Stimulated activated CD4-positive, alpha-beta T cell treated with anti-CD3 and anti-CD28 coated beads, Interleukin-2, amount 100 ng/mL, for 24 hours (primary cell): ENCODE measurements at places on chromosomes 11 and 22.

DNA sequence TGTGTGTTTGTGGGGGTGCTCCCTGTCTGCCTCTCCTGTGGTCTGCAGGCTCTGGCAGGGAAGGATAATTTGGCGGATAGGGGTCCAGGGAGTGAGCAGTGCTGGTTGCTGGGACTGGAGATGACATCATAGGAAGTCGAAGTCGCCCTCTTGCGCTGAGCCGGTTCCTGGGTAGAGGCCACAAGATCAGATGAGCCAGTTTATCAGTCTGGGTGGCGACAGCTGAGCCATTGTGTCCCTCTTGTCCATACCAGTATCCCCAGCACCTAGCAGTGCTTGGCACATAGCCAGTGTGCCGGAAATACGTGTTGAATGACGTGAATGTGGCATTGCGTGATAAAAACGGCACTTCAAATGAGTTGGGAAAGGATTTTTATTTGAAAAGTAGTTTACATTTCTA, 9.8 kb downstream of the APOL5 start:
- DNase-seq: no peak

- DNase-seq: no peak
Observed at GRCh38 chr11:110169738-110170137, 76.5 kb downstream of the ZC3H12C start.

DNA sequence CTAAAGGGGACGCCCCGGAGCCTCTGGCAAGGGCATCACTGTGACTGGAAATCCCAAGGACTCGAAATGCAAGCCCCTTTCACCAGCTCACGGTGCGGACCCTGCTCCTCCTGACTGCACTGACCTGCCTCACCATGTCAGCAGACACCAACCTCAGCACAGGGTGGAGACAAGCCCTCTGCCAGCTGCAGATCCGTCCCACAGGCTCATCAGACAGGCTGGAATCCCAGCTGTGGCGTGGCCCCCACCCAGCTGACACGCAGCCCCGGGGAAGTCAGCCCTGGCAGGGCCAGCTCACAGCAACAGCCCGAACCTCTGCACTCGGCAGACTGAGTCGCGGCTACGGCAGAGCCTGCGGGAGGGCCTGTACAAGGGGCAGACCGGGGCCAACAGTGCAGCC, 36.8 kb downstream of the BRD1 start:
- no peak for DNase-seq

DNA sequence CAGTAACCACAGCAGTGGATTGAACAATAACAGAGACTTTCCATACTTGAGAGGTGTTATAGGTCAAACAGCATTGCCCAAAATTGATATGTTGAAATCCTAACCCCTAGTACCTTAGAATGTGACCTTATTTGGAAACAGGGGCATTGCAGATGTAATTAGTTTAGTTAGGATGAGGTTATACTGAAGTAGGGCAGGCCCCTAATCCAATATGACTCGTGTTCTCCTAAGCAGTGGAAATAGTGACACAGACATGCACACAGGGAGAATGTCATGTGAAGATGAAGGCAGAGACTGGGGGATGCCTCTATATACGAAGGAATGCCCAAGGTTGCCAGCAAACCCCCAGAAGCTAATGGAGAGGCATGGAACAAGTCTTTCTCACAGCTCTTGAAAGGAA, 270.5 kb downstream of the TENM4 start:
- no peak for DNase-seq

GRCh38 chr11:108838792-108839105, 173.9 kb downstream of the DDX10 start:
- DNase-seq: no peak

DNA sequence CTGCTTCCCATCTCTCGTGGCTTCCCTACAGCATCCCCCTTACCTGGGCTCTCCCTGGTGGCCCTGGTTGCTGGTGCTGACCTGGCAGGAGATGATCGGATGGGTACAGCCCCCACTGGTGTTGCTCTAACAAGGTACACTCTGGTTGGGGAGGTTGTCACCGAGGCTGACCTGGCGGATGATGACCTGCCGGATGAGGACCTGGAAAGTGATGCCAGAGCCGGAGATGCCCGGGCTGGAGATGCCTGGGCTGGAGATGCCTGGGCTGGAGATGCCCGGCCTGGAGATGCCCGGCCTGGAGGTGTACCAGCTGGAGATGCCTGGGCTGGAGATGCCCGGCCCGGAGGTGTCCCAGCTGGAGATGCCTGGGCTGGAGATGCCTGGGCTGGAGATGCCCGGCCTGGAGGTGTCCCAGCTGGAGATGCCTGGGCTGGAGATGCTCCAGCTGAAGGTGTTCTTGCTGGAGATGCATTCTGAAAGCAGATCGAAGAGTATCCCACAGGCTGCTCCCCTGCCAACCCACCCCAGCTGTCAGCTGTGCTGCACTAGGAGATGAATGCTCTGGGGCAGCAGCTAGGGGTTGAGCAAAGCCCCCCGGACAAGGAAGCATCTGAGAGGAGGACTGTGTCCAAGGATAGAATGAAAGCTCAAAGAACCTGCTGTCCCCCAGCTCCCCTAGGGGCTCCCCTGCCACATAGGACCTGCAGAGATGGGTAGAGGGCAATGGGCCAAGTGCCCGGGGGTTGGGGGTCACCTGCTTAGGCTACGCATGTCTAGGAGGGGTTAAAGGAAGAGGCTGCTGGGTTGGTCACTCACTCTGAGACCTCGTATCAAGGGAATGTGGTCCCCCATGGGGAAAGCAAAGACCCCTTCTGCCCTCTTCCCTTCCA, 10.6 kb downstream of the TMPRSS13 start:
- DNase-seq: no peak

- no peak for DNase-seq
Observed at GRCh38 chr11:34978236-34979191, 62.1 kb downstream of the PDHX start.

DNA sequence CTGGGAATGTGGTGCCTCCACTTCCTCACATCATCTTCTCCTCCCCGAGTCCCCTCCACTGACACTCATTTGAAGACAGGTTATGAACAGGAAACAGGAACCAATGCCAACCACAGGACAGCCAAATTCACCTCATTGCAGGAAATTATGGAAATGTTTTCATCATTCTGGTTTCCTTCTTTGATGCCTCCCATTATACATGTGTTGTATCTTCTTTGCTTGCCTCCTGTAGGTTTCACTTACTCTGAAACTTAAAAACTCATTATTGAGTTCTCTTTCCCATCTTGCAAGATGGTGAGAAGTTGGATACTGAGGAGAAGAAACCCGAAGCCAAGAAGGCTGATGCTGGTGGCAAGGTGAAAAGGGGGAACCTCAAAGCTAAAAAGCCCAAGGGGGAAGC, 108.5 kb downstream of the PHF21B start:
- DNase-seq: no peak

GRCh38 chr11:657691-658126, 20.6 kb downstream of the DRD4 start:
- no peak for DNase-seq

DNA sequence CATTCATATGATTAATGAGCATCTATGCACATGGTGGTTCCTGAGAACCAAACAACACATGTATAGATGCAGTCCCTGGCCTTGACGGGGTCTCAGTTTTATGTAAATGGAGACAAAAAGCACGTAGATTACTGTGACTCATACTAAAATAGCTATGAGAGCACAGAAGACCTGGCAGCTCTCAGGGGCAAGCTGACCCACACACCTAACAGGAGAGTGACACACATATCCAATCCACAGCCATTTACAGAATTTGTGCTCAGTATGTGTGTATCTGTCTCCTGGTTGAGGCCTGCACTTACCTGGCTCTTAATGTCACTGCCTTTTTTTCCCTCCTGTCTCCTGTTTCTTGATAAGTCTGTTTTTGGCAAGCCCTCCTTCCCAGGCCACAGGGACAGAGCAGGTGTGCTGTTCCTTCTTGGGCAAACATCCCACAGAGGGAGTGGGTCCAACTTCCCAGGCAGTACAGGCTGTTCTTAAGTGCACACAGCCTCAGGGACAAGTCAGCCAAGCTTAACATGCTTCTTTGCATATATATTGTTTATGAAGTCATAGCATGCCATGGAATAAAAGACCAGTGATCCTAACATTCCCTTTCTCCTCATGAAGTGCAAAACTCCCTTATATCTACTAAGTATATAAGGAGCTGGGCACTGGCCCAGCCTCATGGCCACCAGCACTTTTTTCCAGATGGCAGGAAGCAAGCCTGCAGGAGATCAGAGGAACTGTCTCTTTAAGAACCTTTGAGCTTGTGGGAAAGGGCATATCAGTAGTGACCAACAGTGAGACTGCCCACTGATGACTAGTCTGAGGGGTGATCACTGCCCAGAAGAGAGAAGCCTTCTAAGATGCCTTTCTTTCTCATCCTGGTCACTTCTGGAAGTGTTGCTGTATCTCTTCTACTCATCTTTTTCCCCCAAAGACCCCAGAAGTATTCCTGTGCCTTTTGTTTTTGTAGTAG, 124.7 kb upstream of the CCDC90B start:
- DNase-seq: no peak

DNA sequence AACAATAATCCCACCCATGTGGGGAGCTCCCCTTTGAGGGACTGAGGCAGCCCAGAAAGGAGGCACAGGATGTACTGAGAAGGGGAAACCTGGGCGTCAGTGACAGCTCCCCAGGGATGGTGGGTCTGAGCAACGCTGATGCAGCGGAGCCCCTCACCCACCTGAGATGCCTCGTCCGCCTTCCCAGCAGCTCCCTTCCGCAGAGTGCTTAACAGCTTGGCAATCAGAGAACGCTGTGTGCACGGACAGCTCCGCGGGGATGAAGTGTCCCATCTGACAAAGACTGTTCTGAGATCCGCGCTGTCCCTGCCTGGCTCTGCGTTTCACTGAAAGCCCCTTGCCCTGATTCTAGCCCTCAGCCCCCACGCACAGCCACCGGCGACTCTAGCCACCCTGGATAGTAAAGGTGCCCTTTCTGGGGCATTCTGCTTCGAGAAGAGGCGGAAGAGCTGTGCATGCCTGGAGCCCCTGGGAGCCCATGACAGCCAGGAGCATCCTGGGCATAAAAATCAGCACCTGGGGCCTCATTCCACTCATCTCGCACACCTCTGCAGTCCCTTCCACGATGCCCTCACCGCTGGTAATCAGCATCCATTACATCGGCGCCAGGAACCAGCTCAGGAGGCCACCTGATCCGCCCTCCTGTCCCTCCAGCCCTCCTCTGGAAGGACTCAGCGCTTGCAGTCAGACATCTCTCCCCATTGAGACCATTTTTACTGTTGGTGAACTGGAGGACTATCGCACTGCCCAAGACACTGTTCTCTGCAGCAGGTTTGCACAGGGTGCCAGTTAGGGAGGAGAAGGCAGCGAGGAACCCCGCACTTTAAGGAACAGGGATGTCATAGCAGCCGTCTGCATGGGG, 10.7 kb downstream of the KCNJ5 start:
- DNase-seq: no peak

- DNase-seq: no peak
Observed at GRCh38 chr11:76459299-76459698, 14.5 kb downstream of the EMSY start.

DNA sequence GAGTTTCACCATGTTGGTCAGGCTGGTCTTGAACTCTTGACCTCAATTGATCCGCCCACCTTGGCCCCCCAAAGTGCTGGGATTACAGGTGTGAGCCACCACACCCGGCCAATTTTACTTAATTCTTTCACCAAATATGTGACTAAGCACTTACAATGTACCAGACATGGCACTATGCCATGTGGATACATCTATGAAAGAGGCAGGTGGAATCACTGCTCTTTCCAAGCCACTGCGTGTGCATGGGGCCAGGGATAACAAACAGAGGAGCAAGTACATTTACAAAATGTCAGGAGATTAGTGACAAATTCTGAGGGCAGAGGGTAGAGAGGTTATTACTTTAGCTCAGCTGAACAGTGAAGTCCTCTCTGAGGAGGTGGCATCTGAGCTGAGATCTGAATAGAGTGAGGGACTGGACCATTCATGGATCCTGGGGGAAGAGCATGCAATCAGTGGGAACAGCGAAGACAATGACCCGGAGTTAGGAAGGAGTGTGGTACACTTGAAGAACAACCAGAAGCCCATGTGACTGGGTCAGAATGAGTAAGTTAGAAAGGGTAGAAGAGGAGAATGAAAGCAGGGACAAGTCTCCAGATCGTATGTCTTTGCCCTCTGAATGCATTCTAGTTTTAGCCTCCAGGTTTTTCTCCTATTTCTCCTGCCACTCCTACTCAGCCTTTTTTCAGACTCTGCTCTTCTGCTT, 38.3 kb upstream of the GRAMD1B start:
- no peak for DNase-seq

- DNase-seq: no peak
Observed at GRCh38 chr11:32304521-32304920, 130.8 kb downstream of the WT1 start.
